ENCODE measurements at places on chromosomes 6 and 20.

GRCh38 chr6:69865126-69865525 is 1.2 kb upstream of the COL19A1 start:
- DNase-seq = no peak

- no peak for DNase-seq
These were observed 65.5 kb upstream of the PRL start for GRCh38 chr6:22362361-22362760.

DNA sequence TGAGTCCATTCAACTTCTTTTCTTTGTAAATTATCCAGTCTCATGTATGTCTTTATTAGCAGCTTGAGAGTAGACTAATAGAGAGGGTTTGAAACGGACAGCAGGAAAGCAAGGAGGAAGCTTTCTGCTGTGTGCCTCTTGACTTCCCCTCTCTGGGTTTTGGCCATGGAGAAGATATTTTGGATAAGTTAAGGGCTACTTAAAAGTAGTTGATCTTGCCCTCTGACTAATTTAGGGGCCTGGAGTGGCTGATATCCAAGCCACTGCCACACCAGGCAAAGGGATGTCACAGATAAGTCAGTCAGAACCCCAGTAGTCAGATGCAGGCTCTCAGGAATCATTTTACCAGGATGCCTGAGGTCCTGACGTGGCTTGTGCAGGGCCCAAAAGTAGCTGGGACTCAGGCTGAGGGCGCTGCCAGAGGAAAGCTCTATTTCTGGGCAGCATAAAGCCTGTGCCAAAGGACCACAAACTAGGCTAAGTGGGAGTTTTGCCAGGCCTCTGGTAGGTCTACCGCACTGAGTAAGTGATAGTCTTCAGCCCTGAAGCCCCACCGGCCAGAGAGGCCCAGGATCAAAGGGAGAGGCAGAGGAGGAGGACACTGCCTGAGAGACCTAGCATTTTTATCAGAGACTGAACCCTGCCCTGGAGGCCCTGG is 41.6 kb upstream of the IYD start:
- DNase-seq = no peak

- DNase-seq = peak; percentile 53
These were observed 49.1 kb downstream of the NFATC2 start for GRCh38 chr20:51493346-51493791.

DNA sequence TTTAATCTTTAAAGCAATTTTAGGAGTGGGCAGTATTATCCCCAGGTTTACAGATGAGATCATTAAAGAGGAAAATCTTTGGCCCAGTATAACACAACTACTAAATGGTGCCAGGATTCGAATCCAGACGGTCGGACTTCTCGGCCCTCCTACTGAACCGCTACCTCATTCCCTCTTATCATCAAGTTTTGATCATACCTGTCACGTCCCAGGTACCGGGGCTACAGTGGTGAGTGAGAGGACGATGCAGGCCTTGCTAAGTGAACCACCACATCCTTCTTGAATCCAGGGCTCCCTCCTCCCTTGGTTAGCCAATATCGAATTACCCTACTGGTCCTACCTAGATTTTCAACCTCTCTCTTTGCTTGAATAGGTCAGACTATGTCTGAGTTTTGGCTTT is 78.1 kb upstream of the PBOV1 start:
- DNase-seq = no peak

- DNase-seq = no peak
These were observed 1.2 kb downstream of the ABHD12 start for GRCh38 chr20:25389401-25389857.

DNA sequence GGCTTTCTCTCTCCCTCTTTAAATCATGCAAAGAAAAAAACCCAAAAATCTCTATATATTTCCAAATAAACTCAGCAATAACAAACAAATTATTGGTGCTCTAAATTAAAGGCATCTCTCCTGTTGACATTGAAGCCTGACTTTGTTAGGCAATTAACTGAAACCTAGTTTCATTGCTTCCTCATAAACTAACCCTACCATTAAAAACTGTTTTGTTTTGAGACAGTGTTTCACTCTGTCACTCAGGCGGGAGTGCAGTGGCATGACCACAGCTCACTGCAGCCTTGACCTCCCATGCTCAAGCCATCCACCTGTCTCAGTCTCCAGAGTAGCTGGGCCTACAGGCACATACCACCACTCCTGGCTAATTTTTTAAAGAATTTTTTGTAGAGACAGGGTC is 34.9 kb downstream of the PIGU start:
- DNase-seq = no peak

DNA sequence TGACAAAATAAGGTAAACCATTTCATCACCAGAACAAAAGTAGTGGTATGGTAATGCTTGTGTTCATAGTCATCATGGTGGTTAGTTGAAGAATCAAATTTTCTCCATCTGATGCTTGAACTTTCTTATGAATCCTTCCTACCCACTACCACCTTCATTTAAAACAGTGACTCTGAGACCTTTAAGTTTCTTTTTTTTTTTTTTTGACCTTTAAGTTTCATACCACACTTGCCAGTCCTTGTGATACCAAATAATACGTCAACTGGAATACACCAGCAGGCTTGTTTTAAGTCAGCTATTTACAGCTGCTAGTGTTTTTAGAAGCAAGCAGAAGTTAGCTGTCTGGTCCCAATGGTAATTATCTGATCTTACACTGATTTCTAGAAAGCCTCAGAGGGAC is 413.4 kb upstream of the SOX4 start:
- no peak for DNase-seq

- DNase-seq = no peak
These were observed 203.8 kb downstream of the ALDH8A1 start for GRCh38 chr6:134746140-134746539.

GRCh38 chr6:144311361-144311760 is 26.2 kb downstream of the UTRN start:
- no peak for DNase-seq

DNA sequence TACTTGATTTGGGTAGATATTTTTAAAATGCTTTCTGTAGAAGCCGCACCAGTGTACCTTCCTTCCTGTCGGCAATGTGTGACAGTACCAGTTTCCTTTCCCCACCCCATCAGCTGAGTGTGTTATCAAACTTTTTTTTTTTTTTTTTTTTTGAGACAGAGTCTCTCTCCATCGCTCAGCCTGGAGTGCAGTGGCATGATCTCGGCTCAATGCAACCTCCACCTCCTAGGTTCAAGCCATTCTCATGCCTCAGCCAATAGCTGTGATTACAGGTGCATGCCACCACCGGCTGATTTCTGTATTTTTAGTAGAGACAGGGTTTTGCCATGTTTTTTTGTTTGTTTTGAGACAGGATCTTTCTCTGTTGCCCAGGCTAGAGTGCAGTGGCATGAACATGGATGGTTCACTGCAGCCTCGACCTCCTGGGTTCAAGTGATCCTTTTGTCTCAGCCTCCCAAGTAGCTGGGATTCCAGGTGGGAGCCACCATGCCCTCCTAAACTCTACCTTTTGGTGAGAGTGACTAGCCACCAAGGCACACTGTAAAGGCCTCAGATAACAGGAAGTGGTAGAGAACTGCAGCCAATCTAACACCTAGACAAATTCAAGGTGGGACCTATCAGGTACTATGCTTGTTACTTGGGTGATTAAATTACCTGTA is 26.5 kb upstream of the ZBTB22 start:
- DNase-seq = peak; percentile 41

- no peak for DNase-seq
These were observed 23.3 kb upstream of the C6orf62 start for GRCh38 chr6:24742216-24742738.

GRCh38 chr6:63730311-63730710 is 94.7 kb downstream of the PHF3 start:
- DNase-seq = no peak

- no peak for DNase-seq
These were observed 28.3 kb downstream of the STX7 start for GRCh38 chr6:132484680-132485018.

- DNase-seq = no peak
These were observed 34.2 kb downstream of the LRFN2 start for GRCh38 chr6:40552941-40553340.

GRCh38 chr6:77707603-77708002 is 54.8 kb downstream of the MEI4 start:
- DNase-seq = no peak

GRCh38 chr20:58839474-58839874 is 11.2 kb downstream of the GNAS-AS1 start:
- DNase-seq = peak; percentile 66

DNA sequence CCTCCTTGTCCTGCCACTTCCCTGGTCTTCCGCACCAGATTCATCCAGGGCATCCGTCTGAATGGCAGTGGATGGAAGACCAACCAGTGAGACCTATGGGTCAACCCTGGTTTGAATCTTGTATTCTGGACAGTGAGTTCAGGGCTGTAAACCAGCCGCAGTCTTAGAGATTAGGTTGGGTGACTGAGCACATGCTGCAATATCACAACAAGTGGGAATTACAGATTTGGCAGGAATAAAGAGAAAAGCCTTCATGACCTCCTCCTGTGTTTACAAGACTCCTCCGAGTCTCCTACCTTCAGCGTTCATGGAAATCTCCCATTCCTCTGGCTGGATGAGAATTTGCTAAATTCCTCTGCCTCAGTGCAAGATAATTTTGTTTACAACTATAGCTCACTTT is 9.9 kb downstream of the ECI2 start:
- no peak for DNase-seq

GRCh38 chr20:17868151-17868550 is 100.4 kb downstream of the SNX5 start:
- no peak for DNase-seq

GRCh38 chr6:139373154-139373927 is 1.1 kb downstream of the CITED2 start:
- peak; percentile 84 for DNase-seq

GRCh38 chr6:166582258-166582657 is 4.2 kb downstream of the RAMACL start:
- DNase-seq = no peak

GRCh38 chr6:53647462-53648094 is 18.0 kb downstream of the KLHL31 start:
- DNase-seq = no peak

DNA sequence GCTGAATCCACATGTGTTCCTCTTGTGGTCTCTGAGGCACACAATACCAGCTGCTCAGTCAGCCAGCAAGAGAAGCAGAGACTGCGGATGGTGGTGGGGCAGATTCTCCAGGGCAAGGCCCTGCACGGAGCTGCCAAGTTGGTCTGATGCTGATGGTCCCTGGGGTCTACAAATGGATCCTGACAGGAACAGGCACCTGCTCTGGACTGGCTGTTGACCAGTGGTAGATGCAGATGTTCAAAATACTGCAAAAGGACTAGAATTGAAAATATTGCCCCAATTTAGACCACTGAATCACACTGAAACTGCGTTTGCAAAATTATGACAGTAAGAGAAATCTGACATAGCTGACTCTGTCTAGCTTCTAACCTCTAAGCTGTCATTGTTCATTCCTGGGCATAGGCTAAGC is 29.6 kb upstream of the TUBB2A start:
- no peak for DNase-seq

- peak; percentile 52 for DNase-seq
These were observed 1.3 kb upstream of the LRRC1 start for GRCh38 chr6:53793318-53794136.

GRCh38 chr6:107196152-107196551 is 80.8 kb upstream of the BEND3 start:
- DNase-seq = no peak

DNA sequence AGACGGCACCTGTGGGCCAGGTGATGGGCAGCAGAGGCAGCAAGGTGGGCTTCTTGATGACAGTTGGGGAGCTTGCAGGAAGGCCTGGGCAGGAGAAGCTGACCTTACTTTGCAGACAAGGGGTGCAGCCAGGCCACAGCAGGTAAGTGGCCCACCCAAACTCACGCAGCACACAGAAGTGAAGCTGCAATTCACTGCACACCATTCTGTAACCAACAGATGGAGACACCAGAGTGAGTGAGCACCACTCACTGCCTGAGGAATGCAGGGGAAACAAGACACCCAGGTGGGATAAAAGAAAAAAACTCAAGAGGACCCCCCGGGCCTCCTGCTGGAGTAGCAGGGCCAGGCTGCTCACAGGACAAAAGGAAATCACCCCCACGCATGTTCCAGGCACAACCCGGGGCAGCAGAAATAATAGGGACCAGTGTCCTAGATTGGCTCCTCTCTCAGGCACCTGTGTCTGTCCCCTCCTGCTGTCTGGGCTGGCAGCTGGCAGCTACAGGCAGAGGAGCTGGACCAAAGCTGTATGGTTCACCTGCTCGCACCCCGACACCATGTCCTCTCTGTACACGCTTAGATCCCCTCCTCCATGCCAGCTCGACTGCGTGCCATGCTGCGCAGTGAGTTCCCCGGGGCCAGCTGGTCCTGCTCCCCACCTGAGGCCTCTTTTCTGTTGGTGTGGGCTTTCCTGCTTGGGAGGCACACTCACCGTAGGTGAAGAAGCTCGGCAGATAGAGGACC is 4.9 kb downstream of the MTCH1 start:
- no peak for DNase-seq

DNA sequence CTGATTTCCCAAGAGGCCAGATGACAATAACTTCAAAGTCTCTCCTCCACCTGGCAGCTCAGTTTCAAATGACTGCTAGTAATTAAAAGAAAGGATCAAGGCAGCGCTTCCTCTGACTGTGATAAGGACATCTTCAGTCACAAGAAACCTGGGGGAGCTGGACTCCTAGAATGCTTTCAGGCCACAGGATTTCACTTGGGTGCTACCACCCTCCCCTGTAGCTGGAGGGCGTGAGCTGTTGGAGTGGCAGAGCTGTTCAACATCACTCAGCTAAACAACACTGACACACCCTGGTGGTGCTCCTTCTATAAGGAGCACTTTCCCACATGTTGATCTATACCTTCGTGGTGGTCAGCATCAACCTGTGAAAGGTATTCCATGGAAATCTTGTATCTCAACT is 2.2 kb upstream of the CNR1 start:
- no peak for DNase-seq

- no peak for DNase-seq
These were observed 212.1 kb upstream of the MARCKS start for GRCh38 chr6:113644861-113645575.

GRCh38 chr20:2330090-2330695 is 34.4 kb downstream of the TGM3 start:
- DNase-seq = no peak

GRCh38 chr20:61976644-61977418 is 88.8 kb downstream of the TAF4 start:
- DNase-seq = no peak

- no peak for DNase-seq
These were observed 38.0 kb downstream of the TSHZ2 start for GRCh38 chr20:53009979-53010735.

- no peak for DNase-seq
These were observed 300.9 kb downstream of the SLC35F1 start for GRCh38 chr6:118207947-118208346.

DNA sequence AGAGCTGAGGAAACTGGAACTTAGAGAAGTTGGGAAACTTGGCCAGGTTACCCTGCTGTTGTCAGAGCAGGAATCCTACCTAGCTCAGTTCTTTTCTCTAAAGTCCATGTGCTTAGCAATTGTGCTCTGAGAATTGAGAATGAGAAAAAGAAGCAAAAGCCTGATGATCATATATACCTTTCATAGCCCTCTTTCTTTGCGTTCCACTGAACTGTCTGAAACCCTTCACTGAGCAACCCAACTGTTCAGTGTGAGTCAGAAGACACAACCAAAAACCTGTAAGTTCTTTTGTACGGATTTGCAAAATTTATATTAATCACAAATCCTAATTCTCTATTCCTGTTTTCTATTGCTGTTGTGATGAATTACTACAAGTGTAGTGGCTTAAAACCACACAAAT is 80.6 kb downstream of the PHF3 start:
- DNase-seq = no peak
